CD4-positive, alpha-beta memory T cell (primary cell): ENCODE measurements at places on chromosomes 12 and 14. TPM values are rescaled to one million over a fixed set of nuclear protein-coding genes. Genes with fewer than 3 reads are reported as not detected.

The CCDC196 gene
- polyA plus RNA-seq, result not detected

The GYS2 gene
- not detected for polyA plus RNA-seq

The PMCH gene
- polyA plus RNA-seq, result not detected

The NPFF gene
- polyA plus RNA-seq, result not detected

The POTEG gene
- polyA plus RNA-seq, result not detected

The TNS2 gene
- 0.45 TPM for polyA plus RNA-seq

The RPL10L gene
- not detected for polyA plus RNA-seq

The RTL1 gene
- polyA plus RNA-seq, result not detected

The TAS2R14 gene
- polyA plus RNA-seq, result 0.36 TPM

The PTPRB gene
- polyA plus RNA-seq, result not detected

The SMIM41 gene
- polyA plus RNA-seq, result not detected

The UTP20 gene
- 3.3 TPM for polyA plus RNA-seq

The ARG2 gene
- polyA plus RNA-seq, result 1.3 TPM

The SLC6A13 gene
- polyA plus RNA-seq, result not detected

The RIMKLB gene
- polyA plus RNA-seq, result 4.7 TPM

The JPH4 gene
- polyA plus RNA-seq, result not detected

The ACOT6 gene
- polyA plus RNA-seq, result not detected

The LTB4R2 gene
- 3.2 TPM for polyA plus RNA-seq

The COPS7A gene
- polyA plus RNA-seq, result 44.7 TPM

The KLRB1 gene
- 196 TPM for polyA plus RNA-seq

The EPYC gene
- polyA plus RNA-seq, result not detected

The TAS2R43 gene
- not detected for polyA plus RNA-seq

The GUCY2C gene
- polyA plus RNA-seq, result not detected

The DAO gene
- polyA plus RNA-seq, result not detected

The CIDEB gene
- polyA plus RNA-seq, result 17.2 TPM

The FGF6 gene
- polyA plus RNA-seq, result not detected

The COX14 gene
- 253 TPM for polyA plus RNA-seq

The NEDD1 gene
- polyA plus RNA-seq, result 34.5 TPM

The FUT8 gene
- polyA plus RNA-seq, result 15.1 TPM

The LRRC9 gene
- polyA plus RNA-seq, result not detected

The BATF gene
- polyA plus RNA-seq, result 53.8 TPM

The GPR84 gene
- polyA plus RNA-seq, result not detected

The SARNP gene
- polyA plus RNA-seq, result 90.2 TPM

The PZP gene
- polyA plus RNA-seq, result 0.32 TPM

The ACSM4 gene
- not detected for polyA plus RNA-seq

The HAL gene
- not detected for polyA plus RNA-seq

The RERG gene
- polyA plus RNA-seq, result not detected

The TCL1B gene
- polyA plus RNA-seq, result not detected

The CNTN1 gene
- not detected for polyA plus RNA-seq

The CD9 gene
- polyA plus RNA-seq, result 1.4 TPM

The TIMELESS gene
- 5.1 TPM for polyA plus RNA-seq

The TMEM52B gene
- not detected for polyA plus RNA-seq

The DNAJC22 gene
- not detected for polyA plus RNA-seq

The NUAK1 gene
- polyA plus RNA-seq, result not detected

The TAS2R7 gene
- polyA plus RNA-seq, result not detected

The GALC gene
- polyA plus RNA-seq, result 23.4 TPM

The PYGL gene
- polyA plus RNA-seq, result not detected

The ARMH4 gene
- not detected for polyA plus RNA-seq

The NEUROD4 gene
- polyA plus RNA-seq, result not detected

The OR6C2 gene
- not detected for polyA plus RNA-seq

The PRB2 gene
- polyA plus RNA-seq, result not detected

The RILPL2 gene
- 13.7 TPM for polyA plus RNA-seq

The TECPR2 gene
- 5.6 TPM for polyA plus RNA-seq

The C12orf54 gene
- not detected for polyA plus RNA-seq

The DACT1 gene
- polyA plus RNA-seq, result 1.1 TPM

The LPCAT3 gene
- 25.3 TPM for polyA plus RNA-seq

The CLSTN3 gene
- 7.5 TPM for polyA plus RNA-seq
